ENCODE measurements at places on chromosomes 6 and 20.

GRCh38 chr6:38112181-38112580 lies 292.7 kb downstream of the ZFAND3 start:
- DNase-seq, result no peak

GRCh38 chr6:33610779-33611732 lies 10.1 kb upstream of the ITPR3 start:
- no peak for DNase-seq

DNA sequence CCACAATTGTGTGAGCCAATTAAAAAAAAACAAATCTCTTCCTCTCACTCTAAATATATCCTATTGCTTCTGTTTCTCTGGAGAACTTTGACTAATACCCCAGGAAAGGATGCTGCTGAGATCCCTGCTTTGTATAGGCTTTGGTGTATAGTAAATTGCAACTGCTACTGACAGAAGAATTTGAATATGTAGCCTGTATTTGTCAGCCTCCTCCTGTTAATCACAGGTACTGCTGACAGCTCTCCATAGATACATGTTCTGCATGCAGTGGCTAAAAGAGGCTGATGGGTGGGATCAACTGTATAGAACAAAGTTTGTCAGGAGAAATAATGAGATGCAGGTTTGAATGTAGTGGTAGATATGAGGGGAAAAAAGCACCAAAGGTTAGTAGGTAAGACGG lies 95.0 kb downstream of the ARHGAP18 start:
- no peak for DNase-seq

- no peak for DNase-seq
These were observed 25.0 kb downstream of the TMEM242 start for GRCh38 chr6:157298216-157298724.

DNA sequence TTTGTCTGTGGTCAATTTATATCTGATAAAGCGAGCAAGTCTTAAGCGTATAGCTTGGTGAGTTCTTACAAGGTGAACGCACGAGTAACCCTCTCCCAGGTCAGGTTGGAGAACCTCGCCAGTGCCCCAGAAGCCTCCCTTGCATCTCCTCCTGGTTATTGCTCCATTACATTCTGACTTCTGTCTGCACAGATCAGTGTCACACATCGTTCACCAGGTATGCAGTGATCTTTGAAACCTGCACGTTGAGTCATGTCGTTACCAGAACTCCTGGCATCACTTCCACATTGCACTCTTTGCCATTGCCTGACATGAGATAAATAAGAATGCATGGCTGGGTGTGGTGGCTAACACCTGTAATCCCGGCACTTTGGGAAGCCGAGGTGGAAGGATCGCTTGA lies 44.2 kb downstream of the AKAP12 start:
- no peak for DNase-seq

- DNase-seq, result no peak
These were observed 713 bp upstream of the RNF144B start for GRCh38 chr6:18386298-18386976.

Measured in CD4-positive, alpha-beta T cell treated with Interleukin-6 at 100 ng/mL for 8 hours (primary cell).